ENCODE measurements at places on chromosomes 2 and 18.

GRCh38 chr2:126753501-126754212 lies 97.7 kb downstream of the GYPC start:
- DNase-seq: no peak

DNA sequence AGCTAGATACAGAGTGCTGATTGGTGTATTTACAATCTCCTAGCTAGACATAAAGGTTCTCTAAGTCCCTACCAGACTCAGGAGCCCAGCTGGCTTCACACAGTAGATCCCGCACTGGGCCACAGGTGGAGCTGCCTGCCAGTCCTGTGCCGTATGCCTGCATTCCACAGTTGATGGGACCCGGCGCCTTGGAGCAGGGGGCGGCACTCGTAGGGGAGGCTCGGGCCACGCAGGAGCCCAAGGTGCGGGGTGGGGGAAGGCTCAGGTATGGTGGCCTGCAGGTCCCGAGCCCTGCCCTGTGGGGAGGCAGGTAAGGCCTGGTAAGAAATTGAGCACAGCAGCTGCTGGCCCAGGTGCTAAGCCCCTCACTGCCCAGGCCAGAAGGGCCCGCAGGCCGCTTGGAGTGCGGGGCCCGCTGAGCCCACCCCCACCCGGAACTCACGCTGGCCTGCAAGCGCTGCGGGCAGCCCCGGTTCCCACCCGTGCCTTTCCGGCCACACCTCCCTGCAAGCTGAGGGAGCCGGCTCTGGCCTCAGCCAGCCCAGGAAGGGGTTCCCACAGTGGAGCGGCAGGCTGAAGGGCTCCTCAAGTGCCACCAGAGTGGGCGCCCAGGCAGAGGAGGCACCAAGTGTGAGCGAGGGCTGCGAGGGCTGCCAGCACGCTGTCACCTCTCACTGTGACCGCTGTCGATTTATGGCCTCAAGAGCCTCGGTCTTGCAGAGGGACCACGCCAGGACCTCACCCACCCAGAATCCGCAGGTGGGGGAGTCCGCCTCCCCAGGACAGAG lies 76.5 kb downstream of the MEX3C start:
- no peak for DNase-seq

GRCh38 chr2:98927027-98927426 lies 9.0 kb downstream of the CRACDL start:
- no peak for DNase-seq

DNA sequence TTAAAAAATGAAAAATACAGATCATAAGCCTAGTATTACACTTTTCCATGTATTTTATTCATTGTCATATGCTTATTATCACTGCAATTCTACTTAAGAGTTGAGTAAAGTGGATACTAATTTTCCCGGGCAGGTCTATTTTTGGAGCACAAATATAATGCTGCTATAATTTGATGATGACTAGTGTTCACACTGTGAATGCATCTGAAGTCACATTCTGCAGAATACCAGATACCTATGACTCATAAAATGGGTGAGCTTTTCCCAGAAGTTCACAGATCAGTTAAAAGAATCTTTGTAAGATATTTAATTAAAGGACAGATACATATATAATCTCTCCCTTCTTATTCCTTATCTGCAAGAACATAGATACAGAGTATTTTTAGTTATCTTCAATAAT lies 79.8 kb upstream of the MC4R start:
- no peak for DNase-seq

GRCh38 chr2:129803032-129803431 lies 176.4 kb upstream of the RAB6C start:
- DNase-seq: no peak

GRCh38 chr2:156622491-156622890 lies 186.3 kb downstream of the GPD2 start:
- no peak for DNase-seq

GRCh38 chr2:37583867-37584266 lies 87.6 kb downstream of the CDC42EP3 start:
- DNase-seq: no peak

GRCh38 chr2:230492107-230492506 lies 76.1 kb downstream of the SP100 start:
- DNase-seq: no peak

DNA sequence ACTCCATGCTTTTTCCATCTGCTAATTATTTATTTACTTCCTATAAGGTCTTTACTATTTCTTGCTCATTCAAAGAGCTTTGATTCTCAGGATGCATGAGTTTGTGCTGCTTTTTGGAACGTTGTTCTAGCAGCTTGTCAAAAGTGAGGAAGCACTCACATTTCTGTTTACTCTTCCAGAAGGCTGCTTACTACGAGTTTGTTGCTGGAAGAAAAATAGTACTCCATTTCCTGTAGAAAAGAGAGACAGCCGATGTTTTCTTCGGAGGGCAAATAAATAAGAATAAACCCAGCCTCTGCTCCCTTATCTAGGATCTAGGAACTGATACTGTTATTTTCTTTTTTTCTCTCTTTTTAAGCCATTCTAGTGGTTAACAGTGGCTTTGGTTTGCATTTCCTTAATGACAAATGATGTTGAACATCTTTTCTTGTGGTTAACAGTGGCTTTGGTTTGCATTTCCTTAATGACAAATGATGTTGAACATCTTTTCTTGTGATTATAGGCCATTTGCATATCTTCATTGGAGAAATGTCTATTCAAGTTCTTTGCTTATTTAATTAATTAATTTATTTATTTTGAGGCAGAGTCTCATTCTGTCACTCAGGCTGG lies 20.5 kb downstream of the CYP27A1 start:
- DNase-seq: no peak

- DNase-seq: no peak
Observed at GRCh38 chr2:223598994-223599639, 3.0 kb downstream of the SCG2 start.

GRCh38 chr2:46979571-46979979 lies 64.0 kb upstream of the MCFD2 start:
- DNase-seq: no peak

GRCh38 chr2:238130696-238131628 lies 7.5 kb upstream of the KLHL30 start:
- no peak for DNase-seq

DNA sequence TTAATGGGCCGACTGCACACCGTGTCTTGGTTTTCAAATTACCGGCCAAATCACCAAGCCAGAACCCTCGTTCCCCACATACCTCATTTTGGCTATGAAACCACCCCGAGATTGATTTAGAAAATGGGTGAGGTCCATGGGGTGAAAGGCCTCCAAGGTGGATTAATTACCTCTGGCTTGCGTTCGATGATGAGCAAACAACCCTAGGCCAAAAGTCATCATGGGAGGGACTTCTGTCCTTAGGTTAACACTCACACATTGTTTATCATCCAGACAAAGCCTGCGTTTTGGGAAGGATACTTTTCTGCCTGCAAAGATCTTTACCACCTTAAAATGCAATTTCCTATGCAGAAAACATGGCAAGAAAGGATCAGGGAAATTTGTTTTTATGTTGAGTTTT lies 48.5 kb downstream of the GALR1 start:
- no peak for DNase-seq

DNA sequence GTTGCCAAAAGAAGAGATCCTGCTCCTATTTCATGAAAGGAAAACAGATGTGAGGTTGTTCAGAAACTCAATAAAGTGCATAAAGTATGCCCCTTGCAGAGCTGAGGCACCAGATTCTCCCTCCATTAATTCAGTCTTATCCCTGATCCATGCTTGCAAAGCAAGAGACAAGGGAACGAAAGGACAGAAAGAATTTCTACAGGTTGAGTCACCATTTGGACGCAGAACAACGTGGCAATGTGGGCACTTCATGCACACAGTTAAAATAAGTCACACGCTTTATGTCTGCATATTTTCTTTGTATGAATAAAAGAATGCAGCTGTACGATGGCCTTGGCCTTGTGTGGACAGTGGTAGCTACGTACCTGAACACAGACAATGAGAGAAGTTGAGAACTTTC lies 321.7 kb upstream of the REV1 start:
- no peak for DNase-seq

GRCh38 chr2:70979626-70980025 lies 1.2 kb downstream of the ANKRD53 start:
- no peak for DNase-seq

DNA sequence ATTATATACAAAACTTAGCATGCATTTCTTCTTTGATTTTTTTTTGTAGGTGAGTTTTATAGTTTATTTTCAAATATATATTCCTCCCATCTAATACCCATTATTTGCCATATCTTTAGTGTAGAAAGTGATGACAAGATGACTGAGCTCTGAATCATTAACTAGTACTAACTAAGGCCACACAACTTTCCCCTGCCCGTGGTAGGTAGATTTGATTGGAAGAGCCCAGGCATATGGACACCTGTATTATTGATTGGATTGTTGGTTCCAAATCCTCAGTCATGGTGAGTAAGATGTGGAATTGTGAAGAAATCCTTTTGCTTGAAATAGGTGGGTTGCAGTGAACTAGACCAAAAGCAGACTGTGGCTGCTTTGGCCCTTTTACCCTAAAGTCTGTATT lies 54.8 kb downstream of the ABI2 start:
- DNase-seq: no peak

- DNase-seq: peak; percentile 28
Observed at GRCh38 chr2:98936353-98937351, 627 bp upstream of the CRACDL start.

- DNase-seq: no peak
Observed at GRCh38 chr18:47397671-47398319, 146.3 kb upstream of the SKOR2 start.

DNA sequence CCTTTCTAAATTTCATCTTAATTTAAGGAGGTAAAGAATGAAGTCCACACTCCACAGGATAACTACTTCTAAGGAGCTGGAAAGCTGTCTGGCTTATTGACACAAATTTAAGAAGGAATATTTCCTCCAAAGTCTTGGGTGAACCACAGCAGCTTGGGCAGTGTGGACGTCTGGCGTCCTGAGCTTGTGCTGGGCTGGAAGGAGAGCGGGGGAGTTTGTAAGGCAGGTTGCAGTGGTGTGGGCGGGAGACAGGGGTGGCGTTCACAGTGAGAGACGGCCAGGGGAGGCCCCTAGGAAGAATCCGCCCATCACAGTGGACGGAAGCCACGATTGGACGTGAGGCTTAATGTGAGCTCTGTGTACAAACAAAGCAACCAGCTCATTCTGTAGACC lies 25.7 kb downstream of the ADI1 start:
- DNase-seq: no peak

- DNase-seq: no peak
Observed at GRCh38 chr2:224570328-224570993, 14.7 kb downstream of the CUL3 start.
